ENCODE measurements at places on chromosomes 4 and X.

- no peak for DNase-seq
These were observed 61.2 kb upstream of the RAI2 start for GRCh38 chrX:17922303-17922702.

GRCh38 chr4:166197166-166197565 is 324.1 kb downstream of the TLL1 start:
- DNase-seq, result no peak

- DNase-seq, result no peak
These were observed 68.0 kb upstream of the GRID2 start for GRCh38 chr4:92235731-92236130.

DNA sequence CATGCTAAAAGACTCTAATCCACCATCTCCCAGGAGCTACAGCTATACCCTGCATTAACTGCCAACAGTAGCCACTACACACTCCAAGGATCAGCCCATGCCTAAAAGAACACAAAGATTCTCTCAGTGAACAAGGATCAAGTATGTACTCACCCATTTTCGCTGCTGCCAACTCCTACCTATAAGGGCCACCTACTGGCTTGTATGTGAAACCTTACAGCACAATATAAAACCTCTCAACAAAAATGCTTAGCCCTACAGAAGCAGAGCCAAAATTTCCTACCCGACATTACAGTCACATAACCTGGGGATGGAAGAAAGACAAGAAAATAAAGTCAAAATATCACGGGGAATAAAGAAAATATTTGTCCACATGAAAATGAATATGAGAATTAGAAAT is 562.8 kb upstream of the POU3F4 start:
- DNase-seq, result no peak

DNA sequence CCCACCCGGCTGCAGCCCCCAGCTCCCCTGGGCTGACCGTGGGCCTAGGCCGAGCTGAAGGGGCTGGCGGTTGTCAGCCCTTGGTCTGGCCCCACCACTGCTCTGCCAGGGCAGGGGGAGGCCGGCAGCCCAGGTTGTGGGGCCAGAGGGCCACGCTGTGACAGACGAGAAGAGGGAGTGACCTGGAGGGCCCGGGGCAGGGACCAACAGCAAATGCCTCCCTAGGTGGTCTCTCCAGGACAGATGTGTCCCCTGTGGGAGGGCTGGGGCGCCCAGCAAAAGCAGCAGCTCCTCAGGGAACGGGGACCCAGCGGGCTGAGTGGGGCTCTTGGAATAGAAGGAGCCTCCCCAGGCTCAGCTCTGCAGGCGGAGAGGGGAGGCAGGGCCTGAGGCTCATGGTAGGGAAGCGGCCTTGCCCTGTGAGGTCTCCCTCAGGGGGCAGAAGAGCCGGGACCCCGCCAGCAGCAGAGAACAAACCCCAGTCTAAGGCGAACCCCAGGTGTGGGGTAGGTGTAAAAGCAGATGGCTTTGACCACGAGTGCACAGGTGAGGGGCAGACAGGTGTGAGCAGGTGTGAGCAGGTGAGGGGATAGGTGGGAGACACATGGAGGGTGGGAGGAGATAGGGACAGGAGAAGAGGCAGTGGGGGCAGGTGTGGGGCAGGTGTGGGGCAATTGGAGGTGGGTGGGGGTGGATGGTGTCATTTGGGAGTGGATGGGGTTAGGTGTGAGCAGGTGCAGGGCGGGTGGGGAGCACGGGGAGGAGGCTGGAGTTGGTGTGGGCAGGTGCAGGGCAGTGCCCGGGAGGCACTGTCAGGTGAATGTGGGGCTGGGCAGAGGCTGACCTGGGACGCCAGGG is 34.1 kb upstream of the SPON2 start:
- DNase-seq, result no peak

GRCh38 chr4:142339053-142339452 is 507.0 kb downstream of the INPP4B start:
- no peak for DNase-seq

DNA sequence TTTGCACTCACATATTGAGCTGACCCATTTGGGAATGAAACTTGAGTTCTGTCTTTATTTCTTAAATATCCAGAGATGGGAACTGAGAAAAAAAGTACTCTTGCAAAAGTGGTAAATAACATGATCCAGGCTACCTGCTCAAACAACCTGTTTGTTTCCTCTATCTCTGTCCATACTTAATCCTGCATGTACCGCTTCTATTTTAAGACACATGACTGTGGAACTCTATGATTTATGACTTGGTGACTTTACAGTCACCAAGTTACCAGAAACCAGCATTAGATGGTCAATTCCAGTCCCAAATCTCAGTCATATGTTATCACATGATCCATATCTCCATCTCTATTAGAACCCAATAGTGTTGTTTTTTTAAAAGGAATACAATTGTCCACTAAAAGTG is 606.7 kb downstream of the EPHA5 start:
- no peak for DNase-seq

- no peak for DNase-seq
These were observed 38.7 kb downstream of the RAI2 start for GRCh38 chrX:17822351-17822750.

DNA sequence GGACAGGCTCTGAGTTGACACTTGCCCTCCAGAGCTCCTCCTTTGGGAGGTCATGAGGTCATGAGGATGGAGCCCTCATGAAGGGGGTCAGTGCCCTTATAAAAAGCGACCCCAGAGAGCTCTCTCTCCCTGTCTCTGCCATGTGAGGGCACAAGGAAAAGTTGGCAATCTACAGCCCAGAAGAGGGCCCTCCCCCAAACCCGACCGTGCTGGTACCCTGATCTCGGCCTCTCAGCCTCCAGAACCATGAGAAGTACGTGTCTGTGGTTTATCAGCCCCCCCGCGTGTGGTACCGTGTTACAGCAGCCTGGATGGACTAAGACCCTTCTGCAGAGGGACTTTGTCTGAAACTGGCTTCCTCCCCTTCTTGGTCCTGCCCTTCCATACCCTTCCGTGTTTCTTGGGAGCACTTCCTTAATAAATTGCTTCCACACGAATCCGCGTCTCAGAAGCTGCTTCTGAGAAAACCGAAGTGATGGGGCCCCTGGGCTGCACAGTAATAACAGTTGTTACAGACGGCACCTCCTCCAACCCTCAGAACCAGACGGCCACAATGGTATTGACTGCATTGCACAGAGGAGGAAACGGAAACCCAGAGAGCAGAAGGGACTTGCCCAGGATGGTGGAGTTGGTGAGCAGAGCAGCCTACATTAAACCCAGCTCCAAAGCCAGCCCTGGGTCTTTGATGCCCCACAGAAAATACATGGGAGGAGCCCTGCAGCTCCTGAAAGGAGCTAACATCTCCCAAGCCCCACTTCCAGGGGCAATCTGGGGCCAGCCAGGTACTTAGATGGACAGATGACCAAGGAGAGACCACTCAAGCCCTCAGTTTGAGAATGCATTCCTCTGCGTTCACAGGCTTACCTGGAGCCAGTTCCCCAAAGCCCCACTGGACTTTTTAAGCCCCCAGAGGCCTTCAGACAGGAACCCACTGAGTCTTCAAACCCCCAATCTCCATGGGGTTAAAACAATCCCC is 242.7 kb downstream of the BCOR start:
- peak; percentile 40 for DNase-seq

- no peak for DNase-seq
These were observed 255.0 kb upstream of the PITX2 start for GRCh38 chr4:110877778-110878370.

GRCh38 chrX:120647127-120647526 is 17.3 kb upstream of the C1GALT1C1 start:
- DNase-seq, result no peak

DNA sequence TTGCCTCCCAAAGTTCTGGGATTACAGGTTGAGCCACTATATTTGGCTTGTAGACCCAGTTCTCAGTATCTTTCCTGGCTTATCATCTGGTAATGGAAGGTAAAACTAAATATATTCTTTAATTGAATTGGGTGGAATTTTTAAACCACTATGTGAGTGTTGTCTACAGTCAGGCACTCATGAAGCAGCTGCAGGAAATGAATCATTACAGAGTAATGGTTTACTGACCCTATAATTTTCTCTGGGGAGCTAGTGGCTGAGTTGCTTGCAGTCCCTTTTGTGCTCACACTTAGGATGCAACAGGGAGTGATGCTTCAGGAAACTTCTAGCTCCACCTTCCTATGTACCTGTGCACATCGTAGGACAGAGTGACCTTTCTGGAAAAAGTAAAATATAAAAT is 4.1 kb upstream of the UGT2B7 start:
- no peak for DNase-seq

DNA sequence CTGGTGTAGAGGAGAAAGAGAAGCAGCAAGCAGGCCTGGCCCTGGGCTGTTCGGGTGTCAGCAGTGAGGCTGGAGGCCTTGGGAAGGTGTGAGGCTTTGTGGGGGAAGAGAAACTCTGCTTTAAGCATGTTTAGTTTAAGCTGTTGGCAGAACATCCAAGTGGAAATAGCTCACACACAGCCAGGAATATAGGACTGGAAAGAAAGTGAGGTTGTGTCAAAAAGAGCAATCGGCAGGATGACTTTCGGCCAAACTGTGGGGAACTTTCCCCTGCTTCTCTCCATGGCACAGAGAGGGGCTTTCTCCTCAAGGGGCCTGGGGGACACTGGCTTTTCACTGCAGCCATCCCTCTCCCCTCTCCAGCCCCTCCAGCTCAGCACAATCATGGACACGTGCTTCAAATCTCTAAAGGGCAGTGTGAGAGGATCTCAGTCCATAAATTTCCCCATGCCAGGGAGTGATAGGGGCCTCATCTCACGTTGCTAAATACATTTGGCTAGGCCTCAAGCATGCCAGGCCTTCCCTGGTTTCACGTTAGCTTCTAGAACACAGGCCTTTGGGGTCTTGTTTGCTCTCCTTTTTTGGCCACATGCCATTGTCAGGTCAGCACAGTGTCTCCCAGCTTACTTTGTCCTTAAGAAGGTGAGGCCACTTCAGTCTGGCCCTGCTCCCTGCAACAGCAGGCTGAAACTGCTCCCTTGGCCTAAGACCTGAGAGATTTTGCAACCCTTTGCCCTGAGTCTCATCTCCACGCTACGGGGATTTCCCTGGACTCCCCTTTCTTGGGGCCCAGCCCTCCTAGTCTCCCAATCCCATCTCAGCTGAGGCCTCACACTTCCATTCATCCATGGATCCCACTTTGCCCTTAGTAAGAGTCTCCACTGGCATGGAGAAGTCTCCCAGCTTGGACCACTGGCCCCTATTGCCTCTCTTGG is 8.3 kb upstream of the CITED1 start:
- DNase-seq, result no peak

- DNase-seq, result no peak
These were observed 129.1 kb upstream of the LDB2 start for GRCh38 chr4:17027495-17027894.

DNA sequence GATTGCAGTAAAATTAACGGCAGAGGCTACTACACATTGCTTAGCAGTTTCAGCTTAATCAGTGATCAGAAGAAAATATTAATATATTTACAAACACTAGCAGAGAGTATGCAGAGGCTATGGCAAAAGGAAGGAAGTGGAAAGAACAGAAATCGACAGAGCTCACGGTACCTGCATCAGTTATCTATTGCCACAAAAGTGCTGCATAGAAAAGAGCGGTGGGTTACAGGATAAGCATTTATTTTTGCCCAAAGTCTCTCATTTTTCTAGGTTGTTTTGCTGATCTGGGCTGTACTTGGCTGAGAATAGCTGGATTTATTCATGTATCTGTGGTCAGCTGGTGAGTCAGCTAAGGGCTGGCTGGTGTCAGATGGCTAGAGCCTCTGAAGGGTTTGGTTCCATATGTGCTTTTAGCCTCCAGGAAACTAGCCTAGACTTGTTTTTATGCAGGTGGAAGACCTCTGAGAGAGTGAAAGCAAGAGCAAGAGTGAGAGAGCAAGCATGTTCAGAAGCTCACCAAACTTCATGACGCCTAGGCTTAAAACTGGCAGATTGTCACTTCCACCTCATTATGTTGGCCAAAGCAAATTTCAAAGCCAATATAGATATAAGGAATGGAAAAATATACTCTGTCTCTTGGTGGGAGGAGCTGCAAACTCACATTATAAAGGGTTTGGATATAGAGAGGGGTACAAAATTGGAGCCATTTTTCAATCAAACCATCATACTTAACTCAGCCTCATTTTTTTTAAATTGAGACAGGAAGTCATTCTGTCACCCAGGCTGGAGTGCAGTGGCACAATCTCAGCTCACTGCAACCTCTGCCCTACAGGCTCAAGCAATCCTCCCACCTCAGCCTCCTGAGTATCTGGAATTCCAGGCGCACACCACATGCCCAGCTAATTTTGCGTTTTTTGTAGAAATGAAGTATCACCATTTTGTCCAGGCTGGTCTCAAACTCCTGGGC is 153.2 kb upstream of the RPL34 start:
- no peak for DNase-seq

GRCh38 chr4:165209796-165210195 is 2.4 kb downstream of the KLHL2 start:
- DNase-seq, result no peak

DNA sequence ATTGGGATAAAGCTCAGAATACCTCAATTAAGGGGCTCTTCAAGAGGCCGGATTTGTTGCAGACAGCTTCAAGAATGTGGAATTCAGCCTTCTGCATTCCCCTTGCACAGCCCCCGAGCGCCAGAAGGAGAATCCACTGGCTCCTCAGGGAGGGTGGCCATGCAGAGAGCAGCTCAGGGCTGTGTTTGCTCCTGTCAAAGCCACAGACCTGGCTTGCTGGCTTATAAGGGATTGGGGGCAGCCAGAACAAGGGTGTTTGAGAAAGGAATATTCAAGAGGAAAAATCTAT is 36.8 kb downstream of the ING2 start:
- DNase-seq, result no peak

DNA sequence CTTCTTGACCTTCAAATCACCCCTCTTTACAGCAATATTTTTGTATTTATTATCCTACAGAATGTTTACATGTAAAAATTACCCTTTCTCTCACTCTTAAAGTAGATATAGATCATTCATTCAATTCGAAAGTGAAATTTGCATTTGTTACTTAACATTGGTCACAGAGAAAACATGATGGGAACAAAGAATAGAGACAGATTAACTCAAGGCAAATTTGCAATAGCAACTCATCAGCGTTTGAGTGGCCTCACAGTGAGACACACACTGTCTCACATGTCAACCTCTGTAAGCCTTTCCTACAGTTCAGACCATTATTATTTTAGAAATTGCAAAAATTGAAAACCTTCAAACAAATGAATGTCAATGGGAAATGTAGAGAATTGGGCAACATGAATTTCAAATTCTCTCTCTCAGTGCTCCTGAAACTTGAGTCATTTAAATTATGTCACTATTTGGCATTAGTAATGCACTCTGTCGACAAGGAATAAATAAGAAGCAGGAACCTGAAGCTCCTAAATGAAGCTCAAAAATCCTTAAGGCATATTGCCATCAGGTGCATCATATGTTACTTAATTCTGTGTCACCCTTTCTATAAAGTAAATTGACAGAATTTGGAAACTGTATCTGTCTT is 148.3 kb upstream of the ANXA10 start:
- no peak for DNase-seq

- no peak for DNase-seq
These were observed 328.7 kb upstream of the ZFP42 start for GRCh38 chr4:187666697-187667494.

DNA sequence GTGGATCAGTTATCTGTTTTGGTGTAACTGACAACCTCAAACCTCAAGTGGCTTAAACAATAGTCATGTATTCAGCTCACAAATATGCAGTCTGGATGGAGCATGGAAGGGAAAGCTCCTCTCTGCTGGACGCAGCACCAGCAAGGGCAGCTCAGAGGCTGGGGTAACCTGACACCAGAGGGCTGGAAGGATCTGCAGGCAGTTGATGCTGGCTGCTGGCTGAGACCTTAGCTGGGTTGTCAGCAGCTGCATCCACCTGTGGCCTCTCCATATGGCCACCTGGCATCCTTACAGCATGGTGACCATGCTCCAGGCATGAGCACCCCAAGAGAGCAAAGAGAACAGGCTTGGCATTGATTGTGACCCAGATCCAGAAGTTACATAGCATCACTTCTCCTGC is 46.7 kb downstream of the ENPP6 start:
- no peak for DNase-seq

All from GM12892 (cell line).